ENCODE measurements at places on chromosomes 7 and 10.

DNA sequence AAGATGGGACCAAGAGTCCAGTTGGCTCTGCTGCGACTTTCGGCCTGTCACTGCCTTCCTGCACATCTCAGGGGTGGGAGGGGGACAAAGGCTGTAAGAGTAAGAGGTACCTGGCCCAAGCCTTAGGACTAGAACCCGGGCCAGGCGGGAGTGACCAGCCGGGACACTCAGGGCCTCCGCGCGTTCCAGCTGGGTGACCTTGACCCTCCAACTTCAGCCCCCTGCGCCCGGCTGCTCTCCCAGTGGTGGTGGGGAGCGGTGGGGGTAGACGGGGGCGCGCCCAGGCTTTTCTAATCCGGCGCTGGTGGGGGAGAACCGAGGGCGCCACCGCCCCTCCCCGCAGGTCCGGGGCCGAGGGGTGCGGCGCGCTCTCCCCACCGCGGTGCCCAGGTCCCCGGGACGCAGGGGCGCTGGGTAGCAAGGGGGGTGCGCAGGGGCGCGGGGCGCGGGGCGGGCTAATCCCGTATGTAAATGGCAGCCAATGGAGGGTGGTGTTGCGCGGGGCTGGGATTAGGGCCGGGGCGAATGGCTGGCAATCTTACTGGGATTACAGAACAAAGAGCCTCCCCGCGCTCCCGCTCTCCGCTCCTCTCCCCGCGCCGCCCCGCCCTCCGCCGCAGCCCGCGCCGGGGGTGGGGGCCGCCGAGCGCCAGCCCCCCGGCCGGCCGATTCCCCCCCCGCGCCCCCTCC lies at the start of gene GTF2IRD1:
TSS of gene GTF2IRD1 (plus strand) at position 585 of the 690 bp plus-strand sequence. CDS start 54,175 bp downstream, outside the sequence.
- peak; percentile 47 for DNase-seq

GRCh38 chr10:132584081-132584480 lies 46.5 kb downstream of the INPP5A start:
- no peak for DNase-seq

DNA sequence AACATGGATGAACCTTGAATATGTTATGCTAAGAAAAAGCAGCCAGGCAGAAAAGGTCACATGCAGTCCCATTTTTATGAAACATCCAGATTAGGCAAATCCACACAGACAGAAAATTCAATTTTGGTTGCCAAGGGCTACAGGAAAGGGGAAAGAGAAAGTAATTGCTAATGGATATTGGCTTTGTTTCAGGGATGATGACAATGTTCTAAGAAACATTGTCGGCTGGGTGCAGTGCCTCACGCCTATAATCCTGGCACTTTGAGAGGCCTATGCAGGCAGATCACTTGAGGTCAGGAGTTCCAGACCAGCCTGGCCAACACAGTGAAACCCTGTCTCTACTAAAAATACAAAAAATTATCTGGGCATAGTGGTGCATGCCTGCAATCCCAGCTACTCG lies 23.0 kb downstream of the ZNF33B start:
- DNase-seq, result no peak

DNA sequence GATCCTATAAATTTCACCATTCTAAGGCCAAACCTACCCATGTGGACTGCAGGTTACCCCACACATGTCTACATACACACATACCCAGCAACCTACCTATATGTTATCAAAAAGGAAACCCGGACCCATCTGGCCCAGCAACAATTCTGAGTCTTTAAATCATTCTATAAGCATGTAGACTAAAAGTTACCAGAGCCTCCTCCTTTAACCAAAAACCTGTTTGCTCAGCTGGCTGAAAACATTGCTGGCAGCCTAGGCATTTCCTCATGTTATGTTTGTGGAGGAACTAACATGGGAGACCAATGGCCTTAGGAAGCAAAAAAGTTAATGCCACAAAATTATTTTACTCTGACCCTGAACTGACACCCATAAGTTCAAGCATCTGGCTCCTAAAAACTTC lies 5.3 kb upstream of the ADCK2 start:
- no peak for DNase-seq

- no peak for DNase-seq
Observed at GRCh38 chr7:19617901-19618300, 90.9 kb downstream of the POLR1F start.

- peak; percentile 25 for DNase-seq
Observed at GRCh38 chr10:119030421-119031250, 1.1 kb downstream of the NANOS1 start.

- no peak for DNase-seq
Observed at GRCh38 chr10:13956826-13957225, 370.1 kb downstream of the PRPF18 start.

DNA sequence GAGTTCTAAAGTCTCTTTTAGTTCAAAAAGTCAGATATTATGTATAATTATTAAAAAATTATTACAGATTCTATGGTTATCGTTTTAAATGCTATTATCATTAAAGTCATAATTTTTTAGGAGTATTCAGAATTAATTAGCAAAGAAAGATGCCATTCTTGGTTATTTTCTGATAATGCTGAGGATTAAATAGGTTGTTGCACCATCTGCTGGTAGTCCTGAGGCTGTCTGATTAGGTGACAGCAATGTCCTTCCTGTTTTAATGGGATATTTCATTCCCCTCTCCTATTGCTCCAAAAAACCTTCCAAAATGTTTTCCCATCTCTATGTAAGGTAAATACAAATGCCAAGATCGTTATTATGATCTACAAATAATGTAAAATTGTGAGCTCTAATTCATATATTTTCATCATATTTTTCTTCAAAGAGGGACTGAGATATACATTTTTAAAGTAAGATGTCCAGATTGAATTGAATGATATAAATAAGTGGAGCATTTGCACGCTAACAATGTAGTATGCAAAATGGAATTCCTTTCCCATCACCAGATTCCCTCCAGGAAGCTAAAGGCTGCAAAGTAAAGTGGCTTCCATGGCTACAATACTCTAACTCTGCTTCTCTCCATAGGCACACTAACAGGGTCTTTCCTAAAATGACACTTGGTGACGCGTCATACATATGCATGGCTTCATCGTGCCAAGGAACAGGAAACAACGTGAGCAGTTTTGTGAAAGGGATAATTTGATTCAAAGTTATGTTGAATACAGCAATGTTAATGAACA lies 58.8 kb upstream of the AKR1E2 start:
- peak; percentile 24 for DNase-seq

- DNase-seq, result no peak
Observed at GRCh38 chr10:117431160-117431559, 55.9 kb upstream of the PDZD8 start.

GRCh38 chr10:49457686-49458085 lies 61.8 kb upstream of the DRGX start:
- no peak for DNase-seq

- no peak for DNase-seq
Observed at GRCh38 chr7:139915268-139915863, 86.3 kb downstream of the TBXAS1 start.

DNA sequence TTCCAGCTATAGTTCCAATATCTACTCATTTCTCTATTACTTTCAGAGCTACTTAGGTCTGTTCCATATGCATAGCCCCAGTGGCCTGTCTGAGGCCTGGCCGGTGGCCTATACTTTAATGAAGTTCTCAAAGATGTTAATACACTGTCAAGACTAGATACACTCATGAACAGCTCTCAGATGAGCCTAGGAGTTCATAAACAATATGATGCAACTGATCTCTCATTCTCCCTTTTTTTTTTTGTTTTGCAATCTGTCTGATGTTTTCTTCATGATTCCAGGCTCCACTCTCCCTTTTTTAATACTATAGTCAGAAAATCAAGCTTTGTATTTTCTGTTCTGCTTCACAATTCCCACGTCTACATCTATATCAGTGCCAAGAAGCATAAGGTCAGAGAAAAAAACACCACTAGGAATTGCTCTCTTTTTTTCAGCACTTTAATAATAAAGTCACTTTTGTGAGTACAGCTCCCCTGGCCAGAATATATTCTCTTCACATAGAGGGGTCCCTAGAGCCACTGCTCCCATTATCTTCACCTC lies 321.0 kb downstream of the C7orf25 start:
- no peak for DNase-seq

DNA sequence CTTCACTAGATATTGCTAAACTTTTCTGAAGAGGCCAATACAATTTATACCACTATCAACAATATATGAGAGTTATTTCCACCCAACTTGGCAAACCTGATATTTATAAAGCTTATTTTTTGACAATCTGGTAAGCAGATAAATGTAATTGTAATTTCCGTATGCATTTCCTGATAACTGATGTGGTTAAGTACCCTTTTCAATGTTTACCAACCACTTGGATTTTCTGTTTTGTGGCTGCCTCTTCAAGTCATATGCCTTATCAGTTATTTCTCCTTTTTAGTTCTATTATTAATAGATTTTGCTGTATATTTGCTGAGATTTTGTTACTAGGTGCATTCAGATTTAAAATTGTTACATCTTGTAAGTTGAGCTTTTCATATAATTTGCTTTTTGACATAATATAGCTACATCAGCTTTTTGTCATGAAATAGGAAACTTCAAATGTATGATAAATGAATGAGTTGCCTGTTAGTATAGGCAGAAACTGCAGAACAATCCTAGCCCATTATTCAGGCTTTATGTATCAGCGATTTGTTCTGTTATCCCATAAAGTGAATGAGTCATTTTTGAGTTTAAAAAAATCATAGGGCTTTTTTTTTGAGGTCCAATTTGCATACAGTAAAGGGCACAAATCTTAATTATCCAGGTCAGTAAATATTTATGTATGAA lies 11.5 kb downstream of the SGPL1 start:
- DNase-seq, result no peak

- DNase-seq, result no peak
Observed at GRCh38 chr10:93259126-93259525, 185.4 kb downstream of the CYP26A1 start.

- DNase-seq, result no peak
Observed at GRCh38 chr10:7817576-7817975, 729 bp upstream of the TAF3 start.

DNA sequence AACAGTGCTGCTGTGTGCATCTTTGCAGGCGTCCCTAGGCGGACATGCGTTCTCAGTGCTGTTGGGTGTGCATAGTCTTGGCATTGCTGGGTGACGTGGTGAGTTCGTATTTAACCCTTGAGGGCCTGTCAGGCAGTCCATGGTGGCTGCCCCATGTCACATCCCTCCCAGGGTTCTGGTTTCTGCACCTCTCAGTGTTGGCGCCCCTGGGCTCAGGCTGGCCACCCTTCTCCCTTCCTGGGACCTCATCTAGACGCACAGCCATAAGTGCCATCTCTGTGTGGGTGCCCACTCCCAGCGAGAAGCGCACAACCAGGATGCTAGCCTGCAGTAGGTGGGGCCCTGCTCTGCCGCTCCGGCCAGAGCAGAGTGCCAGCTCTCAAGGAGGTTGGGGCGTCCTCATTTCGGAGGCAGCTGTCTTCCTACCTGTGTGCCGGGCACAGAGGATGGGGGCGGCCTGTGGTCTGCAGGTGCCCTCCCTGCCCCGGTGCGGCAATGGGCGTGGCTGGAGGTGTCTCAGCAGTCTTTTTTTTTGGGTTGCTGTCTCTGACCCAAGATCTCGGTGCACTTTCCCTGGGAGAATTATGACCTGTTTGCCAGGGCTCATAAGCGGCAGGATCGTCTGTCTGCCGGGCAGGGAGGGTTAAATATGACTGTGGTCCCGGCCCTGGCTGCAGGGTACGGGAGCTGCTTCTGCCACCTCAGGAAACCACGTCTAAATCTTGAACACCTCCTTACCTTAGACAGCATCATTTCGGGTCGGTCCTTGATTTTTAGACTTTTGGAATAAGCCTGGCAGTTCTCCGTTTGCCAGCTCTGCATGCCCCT lies 6.5 kb downstream of the INPP5A start:
- peak; percentile 24 for DNase-seq

DNA sequence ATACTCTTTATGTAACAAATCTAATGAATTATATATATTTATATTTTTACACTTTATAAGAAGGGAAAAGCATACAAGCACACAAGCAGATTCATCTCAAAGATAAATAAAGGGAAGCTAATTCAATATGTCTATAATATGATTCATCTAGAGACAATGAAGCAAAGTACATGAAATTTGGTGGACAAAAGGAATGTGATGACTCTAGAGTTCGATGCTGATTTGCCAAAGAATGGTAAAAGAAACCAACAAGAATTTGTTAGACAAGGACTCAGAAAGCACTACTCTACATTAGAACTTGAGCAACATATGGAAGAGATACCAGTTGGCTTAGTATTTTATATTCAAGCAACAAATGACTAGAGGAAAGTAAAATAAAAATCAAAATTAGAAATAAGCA lies 536.5 kb upstream of the TEX47 start:
- DNase-seq, result no peak

DNA sequence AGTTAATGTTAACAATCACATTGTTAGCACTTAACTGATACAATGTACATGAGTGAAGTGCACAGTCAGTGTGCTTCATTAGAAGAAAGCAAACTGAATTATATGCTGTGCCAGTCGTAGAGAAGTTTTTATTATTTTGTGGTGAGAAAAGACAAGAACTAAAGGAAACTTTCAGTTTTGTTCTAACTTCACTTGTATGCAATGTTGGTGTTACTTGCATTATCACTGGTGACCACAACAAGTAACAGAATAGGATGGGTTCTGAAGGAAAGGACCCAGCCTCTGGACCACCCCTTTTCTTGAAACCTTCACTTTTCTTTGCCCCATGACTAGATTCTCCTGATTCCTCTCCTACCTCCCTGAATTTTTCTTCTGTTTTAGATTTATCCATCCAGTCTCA lies 123.3 kb upstream of the GAD2 start:
- no peak for DNase-seq

- no peak for DNase-seq
Observed at GRCh38 chr10:124316326-124316725, 102.4 kb downstream of the OAT start.

- DNase-seq, result no peak
Observed at GRCh38 chr7:18798088-18798906, 302.7 kb downstream of the HDAC9 start.

- DNase-seq, result no peak
Observed at GRCh38 chr7:86762129-86762528, 118.4 kb downstream of the GRM3 start.

- DNase-seq, result no peak
Observed at GRCh38 chr7:4817178-4817901, 41.9 kb downstream of the AP5Z1 start.

- DNase-seq, result no peak
Observed at GRCh38 chr7:95011995-95012394, 104.6 kb downstream of the PPP1R9A start.
